ENCODE measurements at places on chromosomes 12 and 14.

GRCh38 chr14:26522967-26523366 is 74.9 kb downstream of the NOVA1 start:
- DNase-seq: no peak

DNA sequence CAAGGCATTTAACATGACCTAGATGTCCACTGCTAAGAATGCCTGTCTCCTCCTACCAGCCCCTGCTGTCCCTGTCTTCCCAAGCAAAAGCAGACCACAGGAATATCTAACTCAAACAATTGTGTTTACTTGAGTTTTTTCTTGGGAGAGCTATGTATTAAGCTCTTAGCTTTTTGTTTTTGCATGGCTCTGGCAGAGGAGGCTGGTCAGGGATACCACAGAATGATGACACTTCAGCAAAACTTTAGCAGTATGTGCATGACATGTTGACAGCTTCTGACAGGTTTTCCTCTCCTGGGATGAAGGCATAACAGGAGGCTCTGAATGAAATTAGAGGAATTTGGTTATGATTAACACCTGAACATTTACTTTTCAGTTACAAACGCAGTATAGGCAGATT is 6.9 kb downstream of the TMBIM6 start:
- DNase-seq: no peak

- no peak for DNase-seq
These were observed 39.1 kb upstream of the DDHD1 start for GRCh38 chr14:53192052-53192760.

GRCh38 chr14:72565149-72565559 is 328.7 kb downstream of the DPF3 start:
- no peak for DNase-seq

- no peak for DNase-seq
These were observed 9.4 kb downstream of the SSPN start for GRCh38 chr12:26204612-26205289.

DNA sequence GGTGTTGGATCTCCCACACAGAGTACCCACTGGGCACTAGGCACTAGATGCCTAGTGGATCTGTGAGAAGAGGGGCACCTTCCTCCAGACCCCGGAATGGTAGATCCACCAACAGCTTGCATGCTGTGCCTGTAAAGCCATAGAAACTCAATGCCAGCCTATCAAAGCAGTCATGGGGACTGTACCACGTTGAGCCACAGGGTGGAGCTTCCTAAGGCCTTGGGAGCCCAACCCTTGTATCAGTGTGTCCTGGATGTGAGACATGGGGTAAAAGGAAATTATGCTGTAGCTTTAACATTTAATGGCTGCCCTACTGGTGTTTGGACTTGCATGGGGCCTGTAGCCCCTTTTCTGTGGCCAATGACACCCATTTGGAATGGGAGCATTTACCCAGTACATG is 1024.9 kb downstream of the TMEM121 start:
- DNase-seq: peak; percentile 15

- peak; percentile 24 for DNase-seq
These were observed 54.7 kb downstream of the ATG14 start for GRCh38 chr14:55356913-55357312.

DNA sequence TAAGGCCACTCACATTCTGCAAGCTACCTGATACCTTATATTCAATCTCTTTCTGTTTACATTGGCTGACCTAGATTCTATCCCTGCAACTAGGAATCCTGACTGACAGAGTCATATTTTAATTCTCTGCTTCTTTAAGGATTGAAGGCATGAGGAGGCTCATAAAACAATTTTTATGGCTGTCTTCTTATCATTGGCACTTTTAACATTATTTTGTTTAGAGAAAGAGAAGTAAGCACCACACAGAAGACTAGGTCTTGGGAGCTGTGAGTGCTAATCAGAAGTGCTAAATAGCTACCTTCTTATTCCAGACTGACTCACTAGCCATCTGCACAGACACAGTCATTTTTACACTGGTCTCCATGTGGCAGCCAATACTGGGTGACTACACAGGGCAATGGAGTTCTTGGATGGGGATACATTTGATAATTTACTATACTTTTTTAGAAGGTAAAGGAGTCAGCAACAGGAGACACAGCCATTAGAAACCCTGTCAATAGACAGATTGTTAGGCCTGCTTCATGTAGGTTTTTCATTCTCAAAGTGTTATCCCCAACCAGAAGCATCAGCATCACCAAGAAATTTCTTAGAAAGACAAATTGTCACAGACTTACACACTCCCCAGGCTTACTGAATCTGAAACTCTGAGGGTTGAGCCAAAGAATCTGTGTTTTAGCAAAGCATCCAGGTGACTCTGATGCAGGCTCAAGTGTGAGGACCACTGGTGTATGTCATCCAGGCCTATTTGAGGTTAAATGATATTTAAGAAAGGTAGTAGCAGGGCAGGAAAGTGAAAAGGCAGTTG is 214.1 kb downstream of the DUSP6 start:
- DNase-seq: no peak

DNA sequence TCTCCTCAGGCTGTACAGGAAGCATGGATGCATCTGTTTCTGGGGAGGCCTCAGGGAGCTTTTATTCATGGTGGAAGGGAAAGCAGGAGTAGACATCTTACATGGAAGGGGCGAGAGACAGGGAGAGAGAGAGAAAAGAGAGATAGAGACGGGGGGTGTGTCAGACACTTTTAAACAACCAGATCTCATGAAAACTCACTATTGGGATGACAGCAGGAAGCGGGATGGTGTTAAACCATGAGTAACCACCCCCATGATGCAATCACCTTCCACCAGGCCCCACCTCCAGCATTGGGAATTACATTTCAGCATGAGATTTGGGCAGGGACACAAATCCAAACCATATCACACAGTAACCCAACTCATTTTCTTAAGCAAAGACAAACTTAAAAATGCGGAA is 110.0 kb upstream of the EEA1 start:
- no peak for DNase-seq

GRCh38 chr12:54604436-54604835 is 16.0 kb upstream of the PPP1R1A start:
- no peak for DNase-seq

DNA sequence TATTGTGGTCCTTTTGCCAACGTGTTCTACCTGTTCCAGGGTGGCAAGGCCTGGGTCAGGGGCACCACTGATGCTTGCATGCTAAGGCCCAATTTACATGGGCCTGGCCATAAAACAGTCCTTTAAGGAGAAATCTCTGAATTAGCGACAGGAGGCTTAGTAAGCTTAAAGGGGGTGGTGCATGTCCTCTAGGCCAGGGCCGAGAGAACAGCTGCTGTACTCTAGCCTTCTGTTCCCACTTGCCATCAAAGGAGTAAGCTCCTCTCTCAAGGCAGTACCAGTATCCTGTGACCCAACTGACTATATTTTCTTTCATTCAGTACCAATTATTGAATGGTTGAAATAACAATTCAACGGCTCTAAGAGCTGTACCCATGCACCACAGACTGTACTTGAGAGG is 67.7 kb upstream of the ZDHHC17 start:
- no peak for DNase-seq

- DNase-seq: no peak
These were observed 40.9 kb upstream of the GSG1 start for GRCh38 chr12:13144266-13144828.

DNA sequence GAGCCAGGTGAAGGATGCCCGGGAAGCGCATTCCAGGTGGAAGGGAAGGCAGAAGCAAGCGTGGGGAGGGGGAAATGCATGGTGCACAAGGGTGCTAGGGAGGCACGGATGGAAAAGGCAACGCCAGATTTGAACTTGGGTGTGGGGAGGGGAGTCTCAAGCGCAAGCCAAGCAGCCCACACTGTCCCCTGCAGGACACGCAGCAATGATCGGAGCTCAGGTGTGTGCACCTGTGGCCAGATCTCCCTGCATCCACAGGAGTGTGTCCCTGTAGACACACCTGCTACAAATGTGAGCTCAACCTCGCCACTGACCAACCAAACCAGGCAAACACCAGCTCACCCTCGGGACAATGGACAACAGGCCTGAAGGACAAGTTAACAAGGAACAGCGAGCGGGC is 63.2 kb downstream of the SCARB1 start:
- DNase-seq: no peak
